ENCODE measurements at places on chromosomes 5 and 9.

- DNase-seq = no peak
Measured at GRCh38 chr5:85813146-85813545, 804.6 kb upstream of the COX7C start.

DNA sequence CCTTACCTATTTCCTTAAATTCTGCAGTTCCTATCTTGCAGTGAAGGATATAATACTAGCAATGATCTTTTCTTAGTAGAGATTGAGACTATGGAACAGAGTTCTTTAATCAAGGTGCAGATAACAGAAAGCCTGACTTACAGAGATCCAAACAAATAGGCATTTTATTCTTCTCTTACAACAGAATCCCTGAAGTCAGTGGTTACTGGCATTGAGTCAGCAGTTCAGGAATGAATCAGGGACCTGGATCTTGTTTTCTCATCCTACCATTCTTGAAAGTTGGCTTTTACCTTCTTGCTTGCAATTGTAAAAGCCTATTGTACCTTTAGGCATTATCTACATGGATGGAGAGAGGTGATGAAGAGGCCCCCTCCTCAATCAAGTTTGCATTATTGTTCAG, 47.5 kb upstream of the TLE4 start:
- DNase-seq = no peak

- no peak for DNase-seq
Measured at GRCh38 chr5:10275991-10276390, 25.9 kb downstream of the CCT5 start.

DNA sequence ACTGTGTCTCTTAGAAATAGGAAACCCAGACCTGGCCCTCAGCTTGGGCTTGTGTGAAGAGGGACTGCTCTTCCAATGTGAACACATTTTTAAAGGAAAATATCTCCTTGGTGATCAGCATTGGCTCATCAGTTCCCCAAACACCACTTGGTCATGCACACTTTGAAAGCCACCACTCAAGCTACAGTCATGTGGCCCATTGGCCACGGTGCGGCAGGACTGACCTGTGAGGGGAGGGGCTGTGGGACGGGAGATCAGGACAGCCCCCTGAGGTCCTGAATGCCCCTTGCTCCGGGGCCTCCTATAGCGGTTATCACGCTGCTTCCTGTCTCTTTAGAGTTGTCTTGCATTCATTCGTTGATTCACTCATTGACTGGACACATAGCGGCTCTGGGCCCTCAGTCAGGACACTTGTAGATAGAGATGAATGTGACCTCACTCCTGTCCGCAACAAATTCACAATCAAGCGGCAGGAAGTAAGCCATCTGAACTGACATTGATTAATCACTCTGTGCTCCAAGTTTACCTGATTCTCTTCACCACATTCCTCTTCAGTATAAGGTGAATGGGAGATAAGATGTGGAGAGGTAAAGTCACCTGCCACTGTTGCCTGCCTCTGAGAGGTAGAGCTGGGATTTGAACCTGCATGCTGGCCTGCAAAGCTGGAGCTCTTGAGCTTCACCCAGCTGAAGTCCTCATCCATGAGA, 73.1 kb downstream of the COL15A1 start:
- no peak for DNase-seq

DNA sequence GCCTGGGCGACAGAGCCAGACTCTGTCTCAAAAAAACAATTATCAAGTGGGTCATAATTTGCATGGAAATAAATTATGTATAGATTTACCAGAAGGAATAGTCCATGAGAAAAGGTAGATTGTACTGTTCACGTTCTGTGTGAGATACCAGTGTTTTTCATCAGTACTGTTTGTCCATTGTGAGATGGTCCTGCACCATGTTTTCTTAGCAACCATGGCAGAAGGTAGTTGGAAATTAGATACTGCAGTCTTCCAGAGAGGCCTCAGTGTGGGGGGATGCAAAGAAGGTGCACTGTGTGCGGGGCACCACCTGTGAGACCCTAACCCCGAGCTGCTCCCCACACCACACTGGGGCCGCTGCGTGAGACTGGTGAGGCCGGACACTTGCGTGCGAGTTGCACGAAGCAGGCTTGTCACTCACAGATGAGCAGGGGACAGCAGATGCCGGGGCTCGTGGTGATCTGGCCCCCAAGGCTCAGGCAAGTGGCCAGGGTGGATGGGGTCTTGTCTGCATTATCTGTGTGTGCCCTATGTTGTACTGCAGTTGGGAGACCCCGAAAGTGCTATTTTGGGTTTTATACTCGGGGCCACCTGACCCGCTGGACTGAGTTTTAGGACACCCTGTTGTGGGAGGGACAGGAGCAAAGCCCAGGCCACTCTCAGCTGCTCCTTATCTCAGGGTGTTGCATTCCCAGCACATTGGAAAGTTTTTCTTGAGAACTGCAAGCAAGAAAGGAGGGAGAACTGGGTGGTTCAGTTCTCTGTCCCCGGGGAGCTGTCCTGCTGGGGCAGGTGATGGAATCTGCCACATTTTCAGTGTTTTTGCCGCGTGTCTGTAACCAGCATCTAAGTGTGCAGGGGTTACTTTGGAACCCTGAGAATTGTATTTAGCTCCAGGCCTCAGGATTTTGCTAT, 61.9 kb downstream of the EHMT1 start:
- DNase-seq = no peak

- DNase-seq = no peak
Measured at GRCh38 chr9:77176686-77177142, 620 bp upstream of the VPS13A start.

GRCh38 chr9:134492281-134492691, 149.3 kb upstream of the COL5A1 start:
- DNase-seq = no peak

DNA sequence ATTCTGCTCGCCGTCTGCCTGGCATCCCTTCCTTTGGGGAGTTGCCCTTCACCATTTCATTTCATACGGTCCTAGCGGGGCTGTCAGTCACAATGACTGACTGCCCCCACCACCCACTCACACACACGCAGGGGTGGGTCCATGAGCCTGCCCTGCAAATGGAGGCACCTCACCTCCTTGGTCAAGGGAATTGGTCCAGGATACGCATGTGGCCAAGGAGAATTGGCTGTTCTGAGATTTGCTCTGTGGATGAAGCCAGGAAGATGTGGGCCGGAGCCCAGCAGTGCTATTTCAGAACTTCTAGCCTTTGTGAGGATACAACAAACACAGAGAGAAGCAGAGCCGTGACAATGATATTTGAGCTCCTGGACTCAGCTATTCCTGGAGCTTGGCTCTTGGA, 17.0 kb downstream of the C1QTNF2 start:
- no peak for DNase-seq

DNA sequence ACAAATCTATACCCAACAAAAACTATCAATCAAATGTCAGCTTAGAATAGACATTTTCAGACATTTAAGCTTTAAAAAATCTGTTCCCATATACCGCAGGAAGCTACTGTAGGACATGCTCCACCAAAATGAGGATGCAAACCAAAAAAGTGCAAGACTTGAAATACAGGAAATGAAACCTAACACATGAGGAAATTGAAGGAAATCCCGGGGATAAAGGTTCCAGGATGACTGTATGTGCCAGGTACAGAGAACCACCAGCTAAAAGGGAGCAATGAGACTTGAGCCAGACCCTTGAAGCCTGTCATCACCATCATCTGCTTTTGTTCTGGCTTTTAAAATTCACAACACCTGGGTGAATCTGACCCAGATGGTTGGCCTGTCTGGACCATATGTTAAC, 21.4 kb downstream of the DIAPH1 start:
- no peak for DNase-seq

DNA sequence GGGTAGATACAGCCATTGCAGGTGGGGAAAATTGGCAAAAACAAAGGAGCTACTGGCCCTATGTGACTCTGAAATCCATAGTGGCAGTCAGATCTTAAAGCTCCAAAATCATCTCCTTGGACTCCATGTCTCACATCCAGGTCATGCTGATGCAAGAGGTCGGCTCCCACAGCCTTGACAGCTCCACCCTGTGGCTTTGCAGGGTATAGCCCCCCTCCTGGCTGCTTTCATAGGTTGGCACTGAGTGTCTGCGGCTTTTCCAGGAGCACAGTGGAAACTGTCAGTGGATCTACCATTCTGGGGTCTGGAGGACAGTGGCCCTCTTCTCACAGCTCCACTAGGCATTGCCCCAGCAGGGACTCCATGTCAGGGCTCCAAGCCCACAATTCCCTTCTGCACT, 1190.1 kb downstream of the CDH12 start:
- no peak for DNase-seq

DNA sequence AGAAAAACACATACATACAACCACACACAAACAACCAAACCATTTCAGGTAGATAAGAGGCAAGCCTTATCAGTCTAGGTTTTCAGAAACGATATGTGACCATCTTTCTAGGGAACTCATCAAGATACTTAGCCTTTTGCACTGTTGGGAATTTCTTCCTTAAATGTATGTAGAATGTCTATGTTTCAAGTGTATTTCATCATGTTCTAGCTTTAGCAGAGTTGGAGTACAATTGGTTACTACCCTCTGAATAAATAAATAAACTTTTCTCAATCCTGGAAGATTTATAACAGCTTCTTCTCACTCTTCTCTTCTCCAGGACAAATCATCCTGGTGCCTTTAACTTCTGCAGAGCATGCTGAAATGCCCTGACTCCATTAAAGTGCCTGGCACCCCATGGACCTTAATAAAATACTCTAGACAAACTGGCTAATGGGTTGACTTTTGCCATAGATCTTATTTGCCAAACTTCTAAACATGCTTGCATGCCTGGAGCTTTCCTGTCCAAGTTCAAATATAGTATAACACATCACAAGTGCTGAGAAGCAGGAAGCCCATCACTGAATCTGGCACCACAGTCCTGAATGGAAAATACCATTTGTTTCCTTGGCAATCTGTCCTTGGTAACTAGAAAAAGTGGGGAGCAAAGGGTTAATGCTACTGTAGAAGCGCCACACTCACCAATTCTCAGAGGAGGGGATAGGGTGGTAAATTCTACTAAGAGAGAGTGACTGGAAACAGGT, 33.1 kb upstream of the ZNF462 start:
- no peak for DNase-seq

DNA sequence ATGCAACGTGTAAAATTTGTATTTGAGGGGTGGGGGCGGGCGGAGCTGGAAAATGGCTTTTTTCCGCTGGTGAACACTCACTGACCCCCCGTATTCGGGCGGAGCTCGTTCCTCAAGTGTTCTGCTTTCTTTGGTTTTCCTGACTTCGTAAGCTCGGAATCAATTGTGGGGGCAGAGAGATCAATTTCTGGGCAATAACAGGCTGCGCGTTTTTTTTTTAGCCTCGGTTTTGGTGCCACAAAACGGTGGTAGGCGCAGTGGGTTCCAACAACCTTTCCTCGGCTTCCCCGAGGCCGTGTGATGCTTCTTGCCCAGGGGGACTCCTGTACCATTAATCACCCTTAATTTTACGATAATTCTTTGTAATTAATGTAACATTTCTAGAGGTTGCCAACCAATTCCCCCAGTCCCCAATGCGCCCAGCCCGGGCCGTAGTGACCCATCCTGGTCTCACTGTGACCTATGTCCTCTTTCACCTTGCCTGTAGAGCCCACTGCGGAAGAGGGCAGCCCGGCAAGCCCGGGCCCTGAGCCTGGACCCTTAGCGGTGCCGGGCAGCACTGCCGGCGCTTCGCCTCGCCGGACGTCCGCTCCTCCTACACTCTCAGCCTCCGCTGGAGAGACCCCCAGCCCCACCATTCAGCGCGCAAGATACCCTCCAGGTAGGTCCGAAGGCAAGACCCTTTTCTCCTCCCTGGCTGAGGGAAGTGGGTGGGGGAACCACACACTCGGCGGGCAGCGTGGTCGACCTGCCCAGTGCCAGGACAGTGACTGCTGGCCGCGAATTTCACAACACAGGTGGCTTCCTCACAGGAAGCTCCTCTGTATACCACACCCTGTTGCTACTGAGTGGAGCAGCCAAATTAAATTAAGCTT, 3.7 kb downstream of the NR4A3 start:
- no peak for DNase-seq

GRCh38 chr5:50958852-50959457, 292.5 kb downstream of the PARP8 start:
- no peak for DNase-seq

DNA sequence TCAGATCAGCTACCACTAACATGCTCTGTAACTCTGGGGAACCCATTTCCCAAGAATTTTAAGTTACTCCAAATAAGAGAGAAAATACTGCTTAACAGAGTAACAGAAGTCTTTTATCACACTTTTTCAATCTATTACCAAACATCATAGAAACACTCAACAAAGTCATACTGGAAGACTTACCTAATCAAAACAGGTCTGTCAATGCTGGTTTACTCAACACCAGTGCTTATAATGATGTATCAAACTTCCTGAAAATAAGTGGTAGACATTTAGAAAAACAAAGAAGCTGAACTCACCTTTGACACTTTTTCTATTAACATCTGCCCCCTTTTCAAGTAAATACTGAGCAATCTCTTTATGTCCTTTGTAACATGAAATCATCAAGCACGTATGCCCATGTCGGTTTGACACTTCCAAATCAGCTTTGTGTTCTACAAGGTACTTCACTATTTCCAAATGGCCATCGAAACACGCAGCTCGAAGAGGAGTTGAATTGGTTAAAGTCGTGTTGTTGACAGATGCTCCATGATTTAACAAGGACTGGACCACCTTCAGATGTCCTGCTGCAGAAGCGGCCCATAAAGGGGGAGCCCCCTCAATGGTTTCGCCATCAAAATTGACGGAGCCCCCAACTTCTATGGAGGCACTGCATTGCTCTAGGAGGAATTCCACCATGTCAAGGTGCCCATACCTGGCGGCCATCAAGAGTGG, 1.8 kb downstream of the FEM1C start:
- no peak for DNase-seq

DNA sequence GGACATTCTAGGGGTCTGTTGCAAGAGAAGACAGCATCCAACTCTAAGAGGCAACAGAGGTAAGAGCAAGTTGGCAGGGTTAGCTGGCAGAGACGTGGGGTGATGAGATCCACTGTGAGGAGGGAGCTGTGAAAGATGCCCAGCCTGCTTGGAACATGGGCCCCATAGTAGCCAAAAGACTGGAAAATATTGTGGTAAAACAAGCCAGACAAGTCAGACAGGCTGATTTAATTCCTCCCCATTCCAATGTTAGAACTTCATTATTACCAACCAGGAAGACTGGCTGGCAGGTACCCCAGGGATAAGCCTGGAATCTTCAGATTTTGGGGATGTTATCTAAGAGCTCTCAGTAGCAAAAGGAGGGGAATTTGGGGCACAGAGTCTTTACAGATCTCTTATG, 181.3 kb downstream of the SEC61B start:
- no peak for DNase-seq

- no peak for DNase-seq
Measured at GRCh38 chr5:149946118-149946517, 1.5 kb upstream of the PDE6A start.

GRCh38 chr9:73539881-73540390, 388.3 kb downstream of the ANXA1 start:
- DNase-seq = no peak

All from breast epithelium (tissue), 4 donors.